ENCODE measurements at places on chromosomes 3 and 15.

DNA sequence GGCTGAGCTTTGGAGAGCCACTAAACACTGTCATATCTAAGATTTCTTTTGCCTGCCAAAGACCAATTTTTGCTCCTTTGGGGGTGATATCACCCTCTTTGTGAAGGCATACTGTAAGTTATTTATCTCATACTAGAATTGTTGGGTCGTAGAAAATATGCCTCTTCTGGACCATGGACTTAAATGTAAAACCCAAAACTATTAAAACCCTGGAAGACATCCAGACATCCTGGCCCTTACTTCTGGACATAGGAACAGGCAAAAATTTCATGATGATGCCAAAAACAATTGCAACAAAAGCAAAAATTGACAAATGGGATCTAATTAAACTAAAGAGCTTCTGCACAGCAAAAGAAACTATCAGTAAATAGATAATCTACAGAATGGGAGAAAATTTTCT lies 172.2 kb downstream of the ATG7 start:
- no peak for DNase-seq

DNA sequence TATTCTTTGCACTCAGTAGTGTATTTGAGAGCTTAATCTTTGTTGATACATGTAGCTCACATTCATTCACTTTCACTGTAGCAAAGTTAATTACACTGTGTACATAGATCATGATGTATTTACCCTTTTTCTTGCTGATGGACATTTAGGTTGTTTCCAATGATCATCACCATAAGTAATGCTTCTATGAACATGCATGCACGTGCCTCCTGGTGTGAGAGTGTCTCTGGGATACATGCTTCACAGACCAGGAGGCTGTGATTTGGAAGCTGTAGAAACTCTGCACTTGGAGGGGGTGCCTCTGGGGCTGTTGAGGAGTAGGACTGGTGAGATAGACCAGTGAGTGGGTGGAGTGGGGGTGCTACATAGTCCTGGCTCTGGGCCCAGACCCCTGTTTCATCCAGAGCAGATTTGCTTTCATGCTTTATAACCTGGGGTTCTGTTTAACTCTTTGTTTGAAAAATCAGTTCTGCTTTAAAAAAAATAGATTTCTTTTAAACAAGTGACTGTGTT lies 18.2 kb upstream of the SMAD3 start:
- DNase-seq, result no peak

GRCh38 chr3:62525281-62525680 lies 151.9 kb upstream of the FEZF2 start:
- peak; percentile 54 for DNase-seq

DNA sequence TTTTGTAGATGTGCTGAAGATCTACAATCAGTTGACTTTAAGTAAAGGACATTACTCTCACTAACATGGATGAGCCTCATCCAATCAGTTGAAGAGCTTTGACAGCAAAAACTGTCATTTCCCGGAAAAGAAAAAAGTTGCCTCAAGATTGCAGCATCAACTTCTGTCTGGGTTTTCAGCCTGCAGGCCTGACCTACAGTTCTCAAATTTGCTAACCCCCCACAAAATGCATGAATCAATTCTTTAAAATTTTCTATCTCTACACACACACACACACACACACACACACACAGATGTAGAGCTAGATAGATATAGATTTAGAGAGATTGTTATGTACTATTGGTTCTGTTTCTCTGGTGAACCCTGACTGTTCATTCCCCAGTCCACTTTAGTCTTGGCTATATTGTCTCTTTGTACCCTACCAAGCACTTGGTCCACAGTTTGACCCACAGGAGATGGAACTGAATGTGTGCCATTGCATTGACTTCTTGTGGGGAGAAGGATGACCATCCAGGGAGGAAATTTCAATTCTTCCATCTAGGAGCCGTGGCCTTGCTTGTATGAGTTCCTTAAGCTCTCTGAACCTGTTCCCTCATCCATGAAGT lies 228.3 kb downstream of the CLSTN2 start:
- DNase-seq, result no peak

DNA sequence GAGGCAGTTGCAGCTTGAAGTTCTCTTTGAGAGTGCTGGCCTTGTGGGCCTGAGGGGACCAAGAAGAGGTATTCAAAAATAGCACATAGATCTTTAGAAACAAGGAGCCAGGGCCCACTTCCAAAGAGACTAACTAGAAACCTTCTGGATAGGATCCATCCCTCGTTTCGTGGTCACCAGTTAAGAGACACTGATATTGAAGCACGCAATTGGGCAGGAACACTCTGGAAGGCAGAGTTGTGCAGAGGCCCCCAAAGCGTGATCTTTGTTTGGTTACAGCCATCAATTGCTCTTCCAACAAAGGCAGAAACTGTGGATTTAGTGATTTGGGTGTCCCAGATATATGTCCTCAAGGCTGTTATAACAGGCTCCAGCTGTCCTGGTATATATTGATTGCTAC lies 46.7 kb upstream of the ACAN start:
- no peak for DNase-seq

GRCh38 chr15:42010434-42010833 lies 10.4 kb downstream of the PLA2G4E start:
- peak; percentile 15 for DNase-seq

GRCh38 chr15:70159001-70159712 lies 61.4 kb upstream of the TLE3 start:
- no peak for DNase-seq

- peak; percentile 12 for DNase-seq
These were observed 175.5 kb upstream of the SLCO3A1 start for GRCh38 chr15:91678003-91678402.

DNA sequence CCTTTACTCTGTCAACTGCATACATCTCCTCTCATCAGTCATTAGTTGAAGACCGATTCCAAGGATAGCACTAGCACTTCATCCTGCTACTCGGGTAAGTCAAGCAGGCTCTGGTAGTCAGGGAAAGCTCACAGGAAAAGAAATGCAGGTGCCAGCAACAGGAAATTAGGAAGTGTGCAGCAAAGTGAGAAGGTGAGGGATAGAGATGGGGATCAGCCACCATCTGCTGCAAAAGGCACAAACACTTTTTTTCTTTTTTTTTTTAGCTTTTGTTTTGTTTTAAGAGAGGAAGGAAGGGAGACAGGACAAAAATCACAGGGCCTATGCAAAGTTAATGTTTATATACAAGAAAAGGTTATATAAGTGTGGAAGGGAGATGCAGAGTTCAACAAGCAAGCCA lies 9.0 kb upstream of the BTLA start:
- no peak for DNase-seq

DNA sequence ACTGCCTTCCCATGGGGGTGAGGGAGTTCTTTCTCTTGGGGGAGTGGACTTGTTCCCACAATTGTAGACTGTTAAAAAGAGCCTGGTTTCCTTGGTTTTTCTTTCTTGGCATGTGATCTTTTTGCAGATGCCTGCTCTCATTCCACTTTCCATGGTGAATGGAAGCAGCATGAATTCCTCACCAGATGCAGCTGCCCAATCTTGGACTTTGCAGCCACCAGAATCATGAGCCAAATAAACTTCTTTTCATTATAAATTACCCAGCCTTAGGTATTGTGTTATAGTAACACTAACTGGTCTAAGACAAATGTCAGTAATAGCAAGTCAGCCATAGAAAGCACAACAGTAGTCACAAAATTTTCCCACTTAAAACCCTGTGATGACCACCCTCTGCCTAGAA lies 260.5 kb upstream of the THBS1 start:
- no peak for DNase-seq

- DNase-seq, result no peak
These were observed 44.6 kb upstream of the POLG start for GRCh38 chr15:89379251-89379695.

DNA sequence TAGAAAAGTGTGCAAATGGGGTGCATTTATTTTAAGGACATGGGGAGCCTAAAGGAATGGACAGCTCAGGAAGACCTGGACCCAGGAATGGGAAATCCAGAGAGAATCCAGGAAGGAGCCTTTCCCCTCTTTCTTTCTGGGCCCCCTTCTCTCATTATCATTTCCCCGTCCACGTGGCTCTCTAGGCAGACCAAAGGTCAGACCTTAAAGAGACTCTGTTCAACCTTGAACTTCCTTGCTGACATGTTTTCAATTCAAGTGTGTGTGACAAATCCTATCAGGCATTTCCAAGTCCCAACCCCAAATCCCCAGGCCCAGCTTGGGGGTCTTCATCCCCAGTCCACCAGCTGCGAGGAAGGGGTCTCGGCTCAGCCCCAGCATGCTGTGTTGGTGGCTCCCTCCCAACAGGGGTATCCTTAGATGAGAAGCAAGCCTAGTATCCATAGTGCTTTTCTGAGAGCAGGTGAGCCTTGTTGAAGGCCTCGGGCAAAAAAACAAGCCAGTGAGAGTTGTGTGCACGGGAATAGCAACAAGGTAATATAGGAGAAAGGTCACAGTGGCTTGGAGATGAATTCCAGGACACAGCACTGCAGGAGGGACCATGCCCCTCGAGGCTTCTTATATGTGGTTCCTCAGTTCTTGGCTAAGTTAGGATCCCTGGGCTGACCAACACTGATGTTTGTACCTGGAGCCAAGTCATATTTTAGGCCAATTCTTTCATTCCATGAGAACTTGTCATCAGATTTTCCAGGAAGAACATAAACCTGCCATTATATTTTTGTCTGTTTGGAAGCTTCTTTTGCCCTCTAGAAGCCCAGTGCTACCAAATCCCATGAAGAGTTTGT lies 130.0 kb downstream of the ASB7 start:
- DNase-seq, result peak; percentile 69

Measured in GM23248 (cell line).